ENCODE measurements at places on chromosomes 13 and 19. TPM values are rescaled to one million over a fixed set of nuclear protein-coding genes. Genes with fewer than 3 reads are reported as not detected.

PLIN5 gene
- total RNA-seq: not detected

CTU1 gene
- total RNA-seq: 8.2 TPM

APC2 gene
- 0.05 TPM for total RNA-seq

SIGLECL1 gene
- not detected for total RNA-seq
